Adipose tissue (tissue), 3 donors: ENCODE measurements at places on chromosomes 4 and X. TPM values are rescaled to one million over a fixed set of nuclear protein-coding genes. Genes with fewer than 3 reads are reported as not detected.

The UCP1 gene
- 0.56 TPM for polyA plus RNA-seq

The BLOC1S4 gene
- polyA plus RNA-seq, result 10.8 TPM

The VCX gene
- not detected for polyA plus RNA-seq

The GPC3 gene
- 58.6 TPM for polyA plus RNA-seq

The CCNA2 gene
- polyA plus RNA-seq, result 0.28 TPM

The HEPH gene
- polyA plus RNA-seq, result 1.7 TPM

The F9 gene
- polyA plus RNA-seq, result not detected

The TMEM128 gene
- 13.9 TPM for polyA plus RNA-seq

The BDH2 gene
- 19.8 TPM for polyA plus RNA-seq

The OPRPN gene
- polyA plus RNA-seq, result not detected
